ENCODE measurements at places on chromosomes 7 and 10.

- DNase-seq, result no peak
Measured at GRCh38 chr10:115727129-115727528, 545.9 kb downstream of the GFRA1 start.

GRCh38 chr7:97064972-97065587, 40.4 kb upstream of the DLX5 start:
- peak; percentile 37 for DNase-seq

DNA sequence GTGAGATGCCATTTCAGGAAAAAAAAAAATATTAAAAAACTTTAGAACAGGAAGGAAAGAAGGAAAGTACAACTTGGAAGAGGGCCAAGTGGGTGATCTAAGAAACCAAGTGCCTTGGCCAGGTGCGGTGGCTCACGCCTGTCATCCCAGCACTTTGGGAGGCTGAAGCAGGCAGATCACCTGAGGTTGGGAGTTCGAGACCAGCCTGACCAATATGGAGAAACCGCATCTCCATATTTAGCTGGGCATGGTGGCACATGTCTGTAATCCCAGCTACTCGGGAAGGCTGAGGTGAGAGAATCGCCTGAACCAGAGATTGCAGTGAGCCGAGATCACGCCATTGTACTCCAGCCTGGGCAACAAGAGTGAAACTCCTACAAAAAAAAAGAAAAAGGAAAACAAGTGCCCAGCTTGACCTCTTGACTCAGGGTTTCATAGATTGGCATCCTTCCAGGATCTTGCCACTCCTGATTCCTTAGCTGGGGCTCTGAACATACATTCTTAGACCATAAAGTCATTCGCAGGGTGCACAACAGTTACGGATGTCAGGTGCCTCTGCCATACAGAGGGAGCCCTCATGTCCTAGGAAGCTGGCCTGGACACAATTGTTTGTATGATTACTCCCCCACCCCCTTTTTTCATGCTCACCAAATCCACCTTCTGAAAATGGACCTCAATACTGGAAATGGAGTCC, 2.1 kb upstream of the GUSB start:
- no peak for DNase-seq

- DNase-seq, result no peak
Measured at GRCh38 chr7:132878204-132878919, 203.5 kb downstream of the CHCHD3 start.

- no peak for DNase-seq
Measured at GRCh38 chr10:14377591-14378175, 47.0 kb upstream of the FRMD4A start.

DNA sequence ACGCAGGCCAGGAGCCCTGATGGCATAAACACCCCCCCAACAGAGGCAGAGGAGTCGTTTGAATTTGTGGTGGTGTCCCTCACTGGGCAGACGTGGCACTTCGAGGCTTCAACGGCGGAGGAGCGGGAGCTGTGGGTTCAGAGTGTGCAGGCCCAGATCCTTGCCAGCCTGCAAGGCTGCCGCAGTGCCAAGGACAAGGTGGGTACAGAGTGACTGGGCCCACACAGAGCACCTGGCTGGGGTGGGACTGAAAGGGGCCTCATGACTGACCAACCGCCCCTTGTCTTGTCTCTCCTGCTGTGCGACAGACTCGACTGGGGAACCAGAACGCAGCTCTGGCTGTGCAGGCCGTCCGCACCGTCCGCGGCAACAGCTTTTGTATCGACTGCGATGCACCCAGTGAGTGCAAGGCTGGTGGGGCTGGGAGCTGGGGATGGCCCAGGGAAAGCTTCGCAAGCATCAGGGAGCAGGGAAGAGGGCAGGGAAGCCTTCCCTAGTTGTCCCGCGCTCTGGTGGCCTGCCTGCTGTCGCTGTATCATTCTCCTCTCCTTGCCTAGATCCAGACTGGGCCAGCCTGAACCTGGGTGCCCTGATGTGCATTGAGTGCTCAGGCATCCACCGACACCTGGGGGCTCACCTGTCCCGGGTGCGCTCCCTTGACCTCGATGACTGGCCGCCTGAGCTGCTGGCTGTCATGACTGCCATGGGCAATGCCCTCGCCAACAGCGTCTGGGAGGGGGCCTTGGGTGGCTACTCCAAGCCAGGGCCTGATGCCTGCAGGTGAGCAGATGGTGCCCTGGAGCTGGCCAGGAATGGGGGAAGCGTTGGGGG, 25.4 kb downstream of the GBX1 start:
- no peak for DNase-seq

GRCh38 chr7:5754981-5755599, 26.4 kb downstream of the RNF216 start:
- DNase-seq, result no peak

- DNase-seq, result no peak
Measured at GRCh38 chr7:130151591-130152492, 53.4 kb downstream of the TMEM209 start.

GRCh38 chr7:4010061-4010605, 672.0 kb upstream of the FOXK1 start:
- DNase-seq, result no peak

DNA sequence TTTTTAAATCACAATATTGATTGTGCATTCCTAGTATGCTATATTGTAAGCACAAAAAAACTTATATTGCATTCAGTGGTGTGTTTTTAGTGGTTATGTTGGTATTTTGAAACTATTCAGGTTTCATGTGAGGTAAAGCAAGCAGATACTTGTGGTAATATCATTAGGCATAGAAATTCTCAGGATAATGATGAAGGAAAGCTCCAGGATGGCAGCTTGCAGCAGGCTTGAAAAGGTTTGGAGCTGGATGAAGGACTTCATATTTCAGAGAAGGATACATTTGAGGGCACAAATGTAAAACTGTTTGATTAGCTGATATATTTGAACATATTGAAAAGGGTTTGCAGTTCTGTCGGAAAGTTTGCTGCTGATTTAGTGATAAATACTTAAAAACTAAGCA, 17.5 kb downstream of the TRIM24 start:
- no peak for DNase-seq

DNA sequence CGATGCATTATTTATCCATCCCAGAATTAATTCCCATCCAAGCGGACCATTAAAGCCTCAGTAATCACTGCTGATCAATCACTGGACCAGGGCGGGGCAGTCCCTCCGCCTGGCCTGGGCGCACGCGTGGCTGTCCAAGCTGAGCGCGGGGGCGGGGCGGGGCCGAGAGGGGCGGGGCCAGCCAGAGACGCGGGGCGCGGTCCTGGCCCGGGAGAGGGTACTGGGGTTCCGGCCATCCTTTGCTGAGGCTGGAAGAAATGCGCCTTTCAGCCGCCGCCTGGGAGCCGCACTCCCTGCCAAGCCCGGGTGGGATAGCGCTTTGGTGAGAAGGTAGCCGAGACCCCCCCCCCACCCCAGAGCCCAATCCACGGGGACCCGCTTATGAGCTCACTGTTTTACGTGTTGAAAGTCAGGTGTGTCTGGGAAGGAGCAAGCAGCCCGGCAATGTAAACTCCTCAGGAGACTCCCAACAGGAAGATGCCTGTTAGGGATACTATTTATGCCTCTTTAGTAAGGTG, at the start of gene ARHGAP22:
Gene ARHGAP22, minus strand, starts transcription at position 83 of the 518 bp plus-strand sequence. CDS start 277 bp downstream, outside the sequence.
- DNase-seq, result peak; percentile 74

- DNase-seq, result no peak
Measured at GRCh38 chr7:11054033-11054432, 80.4 kb downstream of the PHF14 start.

DNA sequence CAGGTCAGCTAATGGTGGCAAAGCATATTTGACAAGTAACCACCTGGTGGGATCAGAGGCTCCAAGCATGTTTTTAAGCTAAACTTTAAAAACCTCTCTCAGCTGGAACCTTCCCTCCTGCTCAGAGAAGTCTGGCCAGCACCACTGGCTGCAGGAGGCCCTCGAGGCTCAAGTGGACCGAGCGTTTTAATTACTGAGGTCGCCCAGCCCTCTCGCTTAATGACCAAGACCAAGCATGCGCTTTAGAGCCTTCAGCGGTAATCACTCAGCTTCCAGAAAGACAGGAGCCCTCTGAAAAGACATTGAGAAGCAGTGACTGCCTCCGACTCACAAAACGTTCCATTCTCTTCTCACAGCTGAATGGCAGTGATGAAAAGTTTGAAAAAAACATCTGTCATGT, 383.4 kb upstream of the ADARB2 start:
- no peak for DNase-seq

GRCh38 chr7:157519798-157520244, 183.0 kb downstream of the DNAJB6 start:
- DNase-seq, result no peak

DNA sequence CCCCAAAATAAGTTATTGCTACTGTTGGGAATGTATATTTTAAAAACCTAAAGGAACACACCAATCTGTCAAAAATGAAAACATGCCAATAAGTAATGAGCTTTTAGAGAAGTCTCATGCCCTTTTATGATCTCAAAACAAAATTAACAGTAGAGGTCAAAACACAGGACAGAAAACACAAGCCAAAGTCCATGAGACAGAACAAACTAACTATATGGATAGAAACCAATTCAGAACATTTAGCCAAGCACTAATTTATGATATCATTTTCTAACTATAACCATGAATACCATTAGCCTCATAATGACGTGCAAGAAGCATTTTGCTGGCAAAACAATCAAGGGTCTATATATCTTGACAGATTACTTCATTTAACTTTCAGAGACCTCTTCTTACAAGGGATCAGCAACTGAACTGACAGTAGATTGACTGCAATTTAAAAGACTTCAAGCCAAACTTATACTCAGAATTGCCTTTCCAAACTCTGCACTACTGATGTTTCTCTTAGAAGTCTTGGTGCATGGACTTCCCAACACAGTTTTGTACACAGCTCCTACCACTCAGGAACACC, 200.9 kb downstream of the DOCK4 start:
- DNase-seq, result no peak

GRCh38 chr10:101403161-101403560, 49.2 kb downstream of the BTRC start:
- DNase-seq, result no peak

- DNase-seq, result no peak
Measured at GRCh38 chr7:152338561-152338960, 97.2 kb downstream of the KMT2C start.

DNA sequence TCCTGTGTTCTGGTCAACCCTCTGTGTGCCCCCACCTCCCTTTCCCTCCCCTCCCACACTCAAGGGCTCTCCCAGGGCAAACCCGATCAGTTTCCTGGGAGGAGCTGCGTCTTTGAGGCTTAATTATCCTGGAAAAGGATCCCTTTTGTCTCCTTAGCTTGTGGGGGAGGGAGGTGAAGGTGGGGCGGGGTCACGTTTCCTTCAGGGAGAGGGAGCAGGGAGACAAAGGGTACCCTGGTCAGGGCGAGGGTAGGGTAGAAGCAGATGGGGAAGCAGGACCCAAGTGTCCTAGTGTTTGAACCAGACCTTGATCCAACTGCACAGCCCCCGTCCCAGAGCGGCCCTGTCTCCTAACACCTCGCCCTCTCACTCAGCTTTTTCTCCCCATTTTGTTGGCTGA, 90.1 kb downstream of the HIF1AN start:
- DNase-seq, result no peak

GRCh38 chr10:95281206-95281605, 9.6 kb downstream of the PDLIM1 start:
- no peak for DNase-seq

GRCh38 chr7:91033574-91033973, 230.7 kb upstream of the FZD1 start:
- no peak for DNase-seq

- no peak for DNase-seq
Measured at GRCh38 chr7:120412139-120413050, 139.4 kb downstream of the KCND2 start.

- no peak for DNase-seq
Measured at GRCh38 chr10:46538717-46539426, 17.6 kb downstream of the GPRIN2 start.

DNA sequence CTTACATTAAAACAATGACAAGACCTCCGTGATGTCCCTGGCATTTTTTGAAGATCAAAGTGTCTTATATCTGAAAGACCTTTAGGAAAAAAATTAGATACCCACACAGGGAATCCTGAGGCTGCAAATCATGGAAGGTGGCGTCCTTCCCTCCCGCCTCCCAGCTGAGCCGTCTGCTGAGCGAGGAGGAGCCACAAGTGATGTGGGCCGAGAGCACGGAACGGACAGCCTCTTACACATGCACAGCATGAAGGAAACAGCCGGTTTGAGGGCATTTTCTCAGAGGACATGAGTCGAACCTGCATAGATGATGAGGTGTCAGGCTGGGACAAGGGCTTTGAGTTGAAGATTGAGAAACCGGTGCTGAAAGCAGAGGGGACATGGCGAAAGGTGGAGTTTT, 163.3 kb downstream of the ADARB2 start:
- DNase-seq, result no peak

DNA sequence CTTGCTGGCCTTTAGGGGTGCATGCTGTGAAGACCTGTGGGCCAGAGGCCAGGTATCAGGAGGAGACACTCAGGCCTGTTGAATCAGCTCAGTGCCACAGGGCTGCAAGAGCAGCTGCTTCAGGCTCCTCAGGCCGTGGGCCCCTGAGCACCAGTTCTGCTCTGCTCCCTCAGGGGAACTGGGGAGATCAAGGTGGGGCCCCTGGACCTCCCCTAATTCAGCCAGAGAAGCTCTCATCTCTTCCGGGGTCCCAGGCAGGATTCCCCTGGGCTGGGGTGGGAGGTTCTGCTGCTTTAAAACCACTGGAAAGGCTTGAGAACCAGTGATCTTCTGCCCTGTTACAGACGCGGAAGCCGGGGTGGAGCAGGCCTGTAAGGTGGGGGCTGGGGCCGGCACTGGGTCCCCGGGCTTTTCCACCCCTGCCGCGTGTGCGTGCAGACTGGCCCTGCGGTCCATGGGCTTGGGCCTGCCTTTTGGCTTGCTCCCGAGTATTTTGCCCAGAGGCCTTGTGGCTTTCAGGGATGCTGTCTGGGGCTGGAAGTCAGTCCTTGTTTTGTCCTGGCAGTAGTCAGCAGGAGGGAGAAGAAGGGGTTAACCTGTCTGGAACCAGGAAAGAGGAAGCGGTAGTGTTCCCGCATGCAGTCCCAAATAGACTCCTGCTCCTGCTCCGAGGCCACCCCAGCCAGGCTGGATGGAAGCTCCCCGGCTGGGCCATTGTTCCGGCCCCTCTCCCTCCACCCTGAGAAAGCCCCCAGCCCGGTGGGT, 74.3 kb downstream of the LHPP start:
- no peak for DNase-seq

GRCh38 chr10:3484306-3485056, 300.5 kb downstream of the KLF6 start:
- no peak for DNase-seq

DNA sequence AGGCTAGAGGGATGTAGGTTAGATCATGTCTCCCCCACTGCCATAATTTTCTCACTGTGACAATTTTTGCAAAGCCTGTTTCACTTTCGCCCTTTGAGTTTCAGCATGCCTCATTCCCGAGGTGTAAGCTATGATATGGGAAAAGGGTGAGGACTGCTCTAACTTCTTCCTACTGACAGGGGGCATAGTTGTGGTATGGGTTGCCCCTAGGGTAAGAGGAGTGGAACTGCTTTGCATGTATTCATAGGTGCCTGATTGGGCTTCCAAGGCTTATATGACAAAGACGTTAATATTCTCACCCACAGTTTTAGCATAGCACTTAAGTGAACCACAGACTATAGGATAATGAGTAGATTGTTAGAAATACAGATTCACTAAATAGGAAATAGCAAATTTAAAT, 148.7 kb downstream of the BBS9 start:
- no peak for DNase-seq

- no peak for DNase-seq
Measured at GRCh38 chr7:95056901-95057300, 149.5 kb downstream of the PPP1R9A start.

Measured in head of caudate nucleus (tissue), 42 donors.